ENCODE measurements at places on chromosomes 13 and 19.

GRCh38 chr13:20430296-20430695, 95.4 kb downstream of the CRYL1 start:
- no peak for DNase-seq

GRCh38 chr13:36345438-36346221, 564 bp downstream of the SPART start:
- DNase-seq, result peak; percentile 91

DNA sequence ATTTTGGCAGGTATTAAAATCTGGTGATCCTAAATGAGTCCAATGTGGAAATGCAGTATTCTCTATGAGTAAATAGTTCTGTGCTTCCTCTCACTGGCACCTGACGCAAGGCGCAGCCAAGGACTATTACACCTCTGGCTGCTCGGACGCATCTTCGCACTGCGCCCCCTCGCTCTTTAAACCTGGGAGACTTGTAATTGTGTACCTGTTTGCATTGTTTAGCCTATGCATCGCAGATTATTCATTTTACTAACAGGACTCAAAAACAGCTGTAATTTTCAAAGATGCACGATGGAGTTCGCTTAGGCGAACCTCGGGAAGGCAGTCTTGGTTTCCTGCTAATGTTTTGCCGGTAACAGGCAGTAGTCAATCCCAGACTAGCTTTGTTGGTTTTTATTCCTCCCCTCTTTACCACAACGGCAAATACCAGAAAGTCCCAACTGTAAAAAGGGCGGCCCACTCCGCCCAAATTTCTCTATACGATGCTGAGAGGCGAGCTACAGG, 113.2 kb downstream of the KCNRG start:
- no peak for DNase-seq

GRCh38 chr13:45602183-45603170, 13.1 kb downstream of the ERICH6B start:
- DNase-seq, result no peak

- no peak for DNase-seq
Observed at GRCh38 chr13:88042489-88042888, 371.3 kb downstream of the SLITRK5 start.

DNA sequence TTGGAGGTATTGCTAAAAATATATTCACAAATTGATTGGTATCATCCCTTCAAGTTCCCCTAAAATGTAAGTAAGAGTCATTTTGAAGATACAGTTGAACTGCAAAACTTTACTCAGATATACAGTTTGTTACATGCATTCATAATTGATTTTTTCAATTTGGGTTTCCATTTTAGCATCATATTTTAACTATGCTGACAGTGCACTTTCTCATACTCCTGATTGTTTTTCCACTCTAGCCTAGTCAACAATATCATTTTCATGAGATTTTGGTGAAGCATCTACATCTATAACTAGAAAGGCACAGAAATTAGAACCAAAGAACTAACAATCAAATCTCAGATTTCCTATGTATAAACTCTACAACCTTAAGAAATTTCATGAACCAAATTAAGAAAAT, 2850.4 kb upstream of the PCDH20 start:
- no peak for DNase-seq

- DNase-seq, result peak; percentile 22
Observed at GRCh38 chr19:19022380-19022961, 10.8 kb downstream of the SUGP2 start.

DNA sequence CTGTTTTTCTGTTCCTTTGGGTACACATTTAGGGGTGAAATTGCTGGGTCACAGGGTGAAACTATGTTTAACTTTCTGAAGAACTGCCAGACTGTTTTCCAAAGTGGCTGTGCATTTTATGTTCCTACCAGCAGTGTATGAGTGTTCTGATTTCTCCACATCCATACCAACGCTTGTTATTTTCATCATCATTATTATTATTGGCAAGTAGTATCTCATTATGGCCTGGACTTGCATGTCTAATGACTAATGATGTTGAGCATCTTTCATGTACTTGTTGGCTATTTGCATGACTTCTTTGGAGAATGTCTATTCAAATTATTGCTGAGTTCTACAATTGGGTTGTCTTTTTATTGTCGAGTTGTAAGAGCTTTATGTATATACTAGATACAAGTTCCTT, 321.8 kb upstream of the HTR2A start:
- no peak for DNase-seq

DNA sequence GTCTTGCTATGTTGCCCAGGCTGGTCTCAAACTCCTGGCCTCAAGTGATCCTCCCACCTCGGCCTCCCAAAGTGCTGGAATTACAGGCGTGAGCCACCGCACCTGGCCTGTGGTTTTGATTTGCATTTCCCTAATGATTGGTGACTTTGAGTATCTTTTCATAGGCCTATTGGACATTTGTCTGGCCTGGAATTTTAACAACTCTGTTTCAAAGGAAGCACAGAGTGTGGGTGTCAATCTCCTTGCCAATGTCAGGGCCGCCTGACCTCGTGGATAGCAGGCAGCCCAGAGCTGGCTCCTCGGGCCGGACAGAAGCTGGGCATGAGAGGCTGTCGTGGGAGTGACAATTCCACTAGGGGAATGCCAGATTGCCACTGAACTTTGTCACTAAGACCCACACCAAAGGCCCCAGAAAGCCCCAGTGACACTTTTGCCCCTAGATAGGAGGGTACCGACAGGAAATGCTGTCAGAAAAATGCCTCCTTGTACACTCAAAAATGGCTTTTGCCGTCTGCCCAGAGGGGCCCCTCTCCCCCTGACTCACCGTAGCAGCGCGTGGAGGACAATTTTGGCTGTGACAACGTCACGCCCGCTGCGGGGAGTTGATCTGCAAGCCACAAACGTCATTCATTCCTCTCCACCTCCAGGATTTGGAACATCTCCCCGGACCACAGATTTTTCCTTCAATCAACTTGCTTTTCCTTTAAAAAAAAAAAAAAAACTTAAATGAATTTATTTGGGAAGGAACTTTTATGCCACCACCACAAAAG, 11.7 kb upstream of the ADGRE5 start:
- no peak for DNase-seq

- no peak for DNase-seq
Observed at GRCh38 chr19:30754162-30754561, 382.0 kb downstream of the ZNF536 start.

DNA sequence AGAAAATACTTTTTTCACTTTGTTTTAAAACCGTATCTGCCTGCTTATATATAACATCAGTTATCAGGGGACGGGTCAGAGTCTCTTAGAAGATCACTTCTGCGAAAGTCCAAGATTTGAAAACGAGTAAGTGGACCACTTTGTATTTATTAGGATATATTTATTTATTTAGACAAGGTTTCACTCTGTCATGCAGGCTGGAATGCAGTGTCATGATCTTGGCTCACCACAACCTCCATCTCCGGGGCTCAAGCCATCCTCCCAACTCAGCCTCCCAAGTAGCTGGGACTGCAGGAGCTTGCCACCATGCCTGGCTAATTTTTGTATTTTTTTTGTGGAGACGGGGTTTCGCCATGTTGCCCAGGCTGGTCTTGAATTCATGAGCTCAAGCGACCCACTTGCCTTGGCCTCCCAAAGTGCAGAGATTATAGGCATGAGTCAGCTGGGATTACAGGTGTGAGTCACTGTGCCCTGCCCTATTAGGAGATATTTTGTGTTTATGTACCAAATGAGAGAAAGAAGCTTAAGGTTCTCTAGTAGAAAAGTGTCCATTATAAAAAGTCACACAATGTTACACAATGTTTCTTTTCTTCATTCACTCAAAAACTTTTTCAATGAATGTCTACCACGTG, 39.5 kb downstream of the RASL11A start:
- DNase-seq, result no peak

DNA sequence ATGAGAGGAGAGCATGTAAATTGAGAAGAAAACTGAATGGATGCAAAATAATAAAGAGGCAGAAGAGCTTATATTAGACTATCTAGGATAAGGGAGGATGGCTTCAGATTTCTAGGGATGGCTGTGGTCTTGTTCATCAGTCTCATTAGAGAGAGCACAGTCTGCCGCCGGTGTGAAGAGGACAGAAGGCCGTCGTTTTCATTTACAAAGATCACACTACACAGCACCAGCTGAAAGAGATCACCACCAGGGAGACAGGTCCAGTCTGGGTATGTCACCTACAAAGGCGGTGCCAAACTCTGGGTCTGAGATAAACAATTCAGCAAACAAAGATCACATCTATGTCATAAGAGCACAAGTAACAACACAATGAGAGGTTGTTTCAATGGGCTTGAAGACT, 1222.3 kb upstream of the SLC10A2 start:
- DNase-seq, result no peak

DNA sequence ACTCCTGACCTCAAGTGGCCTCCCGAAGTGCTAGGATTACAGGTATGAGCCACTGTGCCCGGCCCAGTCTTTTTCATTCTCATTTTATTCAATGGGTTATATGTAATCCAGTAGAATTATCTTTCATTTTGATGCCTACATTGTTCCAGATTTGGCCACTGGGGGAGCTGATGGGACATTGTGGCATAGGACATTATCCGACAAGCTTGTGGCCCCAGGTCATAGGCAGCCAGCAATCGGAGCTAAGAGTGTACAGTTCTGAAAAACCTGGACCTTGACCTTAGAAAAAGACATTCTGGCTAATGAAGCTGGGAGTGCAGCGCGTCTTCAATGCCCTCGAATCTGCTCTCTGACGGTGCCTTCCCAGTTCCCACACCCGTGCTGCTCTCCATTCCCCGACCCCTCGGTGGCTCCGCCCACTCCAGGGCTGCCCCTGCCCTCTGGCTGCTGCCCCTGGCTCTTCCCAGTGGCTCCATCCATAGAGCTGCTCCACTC, 108.7 kb downstream of the TEX29 start:
- peak; percentile 52 for DNase-seq

DNA sequence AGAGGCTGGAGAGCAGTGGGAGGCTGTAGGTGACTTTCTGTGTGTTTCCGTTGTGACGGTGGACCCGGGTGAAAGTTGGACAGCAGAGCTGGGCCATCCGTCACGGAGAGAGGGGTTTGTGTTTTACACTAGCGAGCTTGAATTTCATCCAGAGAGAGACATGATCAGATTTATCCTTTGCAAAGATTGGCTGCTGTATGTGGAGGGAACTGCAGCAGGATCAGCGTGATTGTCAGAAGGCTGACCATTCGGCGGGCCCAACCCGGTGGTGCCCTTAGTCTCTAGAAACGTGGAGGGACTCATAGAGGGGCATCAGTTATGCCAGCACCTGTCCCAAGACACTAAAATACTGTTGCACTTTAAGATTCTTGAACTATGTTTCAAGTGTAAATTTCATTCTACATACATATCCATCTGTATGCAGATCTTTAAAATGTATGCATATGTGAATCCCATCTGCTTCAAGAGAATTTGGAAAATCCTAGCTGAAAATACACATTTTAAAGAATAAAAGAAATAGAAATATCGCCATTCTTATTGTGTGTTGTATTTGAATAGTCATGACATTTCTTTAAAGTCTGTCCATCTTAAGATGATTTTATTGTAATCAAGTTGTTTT, 7.0 kb downstream of the FAM124A start:
- DNase-seq, result peak; percentile 2

DNA sequence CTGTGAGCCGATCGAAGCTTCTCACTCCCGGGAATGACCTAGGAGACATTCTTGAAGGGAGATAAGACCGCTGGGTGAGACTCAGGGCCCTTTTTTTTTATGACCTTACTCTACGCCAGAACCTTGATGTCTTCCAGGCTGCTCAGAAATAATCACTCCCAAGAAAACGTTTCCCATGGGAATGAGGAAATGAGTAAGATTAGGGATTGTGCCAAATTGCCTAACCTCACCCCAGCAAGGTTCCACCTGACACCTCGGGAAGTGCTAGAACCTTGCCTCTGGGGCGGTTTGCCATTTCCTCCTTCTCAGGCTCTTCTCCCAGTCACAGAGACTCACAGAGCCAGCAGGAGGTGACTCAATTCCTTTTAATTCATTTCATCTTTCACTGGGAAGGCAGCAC, 2.3 kb downstream of the SLC46A3 start:
- peak; percentile 91 for DNase-seq

DNA sequence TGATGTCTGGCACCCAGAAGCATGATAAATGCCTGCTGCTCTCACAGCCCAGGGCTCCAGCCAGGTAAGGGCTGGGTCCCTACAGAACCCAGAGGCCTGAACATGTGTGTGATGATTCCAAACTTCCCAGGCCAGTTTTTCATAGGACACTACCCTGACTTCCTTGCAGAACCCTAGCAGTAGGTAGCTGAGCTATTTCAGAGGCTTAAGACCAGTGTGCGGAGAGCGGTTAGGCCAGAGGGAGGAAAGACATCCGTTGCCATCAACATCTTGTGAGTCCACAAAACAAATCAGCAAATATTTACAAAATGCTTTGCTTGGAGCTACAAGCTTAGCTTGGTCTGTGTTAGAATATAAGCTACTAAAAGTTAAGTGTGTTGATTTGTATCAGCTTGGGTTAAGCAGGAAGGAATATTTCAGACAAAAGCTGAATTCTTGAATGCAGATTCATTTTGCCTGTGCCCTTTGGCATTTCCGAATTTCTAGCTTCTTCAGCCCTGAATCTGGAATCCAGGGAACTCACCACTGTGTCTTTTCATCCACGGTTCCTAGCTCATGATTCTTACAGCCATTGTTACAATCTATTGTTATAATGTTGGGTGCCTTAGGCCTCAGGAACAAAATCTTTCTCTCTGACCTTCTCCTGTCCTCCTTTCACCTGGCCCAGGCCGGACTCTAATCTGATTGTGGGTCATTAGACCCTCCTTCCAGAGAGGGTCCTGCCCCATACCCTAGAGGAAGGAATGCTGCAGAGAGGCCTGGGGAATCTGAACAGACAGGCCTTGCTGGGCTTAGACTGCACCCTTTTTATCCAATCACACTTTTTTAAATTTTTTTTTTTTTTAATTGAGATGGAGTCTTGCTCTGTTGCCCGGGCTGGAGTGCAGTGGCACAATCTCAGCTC, 12.4 kb downstream of the RAB20 start:
- no peak for DNase-seq

DNA sequence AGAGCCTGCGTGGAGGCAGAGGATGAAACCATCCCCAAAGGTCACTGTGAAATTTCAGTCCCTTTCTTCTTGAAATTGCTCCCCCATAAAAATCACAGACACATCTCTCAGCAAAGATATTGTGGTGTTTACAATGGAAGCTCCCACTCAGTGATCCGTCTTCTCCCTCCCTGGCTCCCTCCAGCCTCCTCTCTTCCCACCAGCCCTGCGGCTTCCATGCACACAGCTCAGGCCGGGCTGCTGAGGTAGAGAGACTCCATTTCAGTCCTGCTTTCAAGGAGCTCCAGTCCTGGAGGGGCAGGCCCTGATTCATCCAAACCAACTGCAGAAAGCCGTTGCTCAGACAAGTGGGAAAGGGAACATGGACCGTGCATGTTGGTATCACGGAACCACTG, 24.0 kb upstream of the MIER2 start:
- DNase-seq, result no peak

GRCh38 chr19:43634872-43635560, 4.6 kb downstream of the CADM4 start:
- no peak for DNase-seq

GRCh38 chr19:19628501-19629134, 598 bp upstream of the LPAR2 start:
- DNase-seq, result no peak
